ENCODE measurements at places on chromosomes 3 and 15.
A peak's percentile ranks its signal among the peaks of the same experiment; 100 is the strongest.

GRCh38 chr3:157405457-157405856 is 31.2 kb upstream of the PTX3 start:
- DNase-seq, result no peak

DNA sequence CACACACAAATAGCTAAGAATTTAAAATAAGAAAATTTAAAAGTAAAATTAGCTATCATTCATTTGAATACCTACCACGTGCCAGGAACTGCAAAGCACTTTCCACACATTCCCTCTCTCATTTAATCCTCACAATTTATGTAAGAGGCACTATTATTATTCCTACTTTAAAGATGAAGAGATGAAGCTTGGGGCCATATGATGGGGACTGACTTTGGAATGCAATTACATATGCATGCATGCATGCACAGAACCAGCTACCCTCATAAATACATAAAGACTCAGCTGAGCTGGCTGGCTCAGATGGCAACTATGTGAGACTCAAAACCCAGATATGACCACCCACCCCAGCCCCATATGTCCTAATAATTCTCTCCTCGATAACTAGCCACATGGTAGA is 31.7 kb upstream of the THUMPD3 start:
- DNase-seq, result no peak

DNA sequence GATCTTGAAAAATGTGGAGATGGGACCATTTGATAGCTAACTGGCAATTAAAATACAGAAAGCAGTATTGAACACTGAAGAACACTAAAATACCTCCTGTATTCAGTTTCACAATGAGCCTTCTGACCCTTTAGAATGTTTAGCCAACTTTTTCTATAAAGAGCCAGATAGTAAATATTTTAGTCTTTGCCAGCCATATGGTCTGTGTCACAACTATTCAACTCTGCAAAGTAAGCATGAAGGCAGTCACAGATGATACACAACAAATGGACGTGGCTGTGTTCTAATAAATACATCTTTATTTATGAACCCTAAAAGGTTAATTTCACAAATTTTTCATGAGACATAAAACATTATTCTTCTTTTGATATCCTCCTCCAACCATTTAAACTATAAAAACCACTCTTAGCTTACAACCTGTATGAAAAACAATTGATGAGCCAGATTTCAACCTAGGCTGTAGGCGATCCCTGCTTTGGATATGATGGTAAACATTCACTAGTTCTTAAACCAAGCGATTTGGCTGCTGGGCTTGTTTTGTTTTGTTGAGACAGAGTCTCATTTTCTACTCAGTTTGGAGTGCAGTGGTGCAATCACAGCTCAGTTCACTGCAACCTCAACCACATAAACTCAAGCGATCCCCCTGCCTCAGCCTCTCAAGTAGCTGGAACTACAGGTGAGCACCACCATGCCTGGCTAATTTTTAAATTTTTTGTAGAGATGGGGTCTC is 13.6 kb upstream of the CSPG5 start:
- no peak for DNase-seq

DNA sequence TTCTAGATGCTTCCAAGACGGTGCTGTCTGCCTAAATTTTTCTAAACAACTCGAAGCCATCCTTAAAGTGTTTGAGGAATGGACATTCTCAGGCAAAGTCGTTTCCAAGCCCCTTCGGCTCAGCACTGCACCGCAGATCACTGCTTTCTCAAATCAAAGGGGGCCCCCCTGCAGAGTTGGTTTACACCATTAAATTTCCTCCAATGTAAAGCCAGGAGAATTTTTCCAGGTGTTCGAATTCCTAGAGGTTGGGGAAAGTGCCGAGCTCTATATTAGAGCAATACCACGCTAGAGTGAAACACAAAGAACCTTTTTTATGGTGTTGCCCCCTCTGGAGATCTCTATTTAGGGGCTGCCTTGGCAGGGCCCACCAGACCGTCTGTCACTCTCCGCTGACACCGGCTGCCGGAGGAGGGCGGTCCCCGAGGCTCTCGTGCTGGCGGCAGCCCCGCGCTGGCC is 277.9 kb upstream of the NR2F2 start:
- DNase-seq, result no peak

DNA sequence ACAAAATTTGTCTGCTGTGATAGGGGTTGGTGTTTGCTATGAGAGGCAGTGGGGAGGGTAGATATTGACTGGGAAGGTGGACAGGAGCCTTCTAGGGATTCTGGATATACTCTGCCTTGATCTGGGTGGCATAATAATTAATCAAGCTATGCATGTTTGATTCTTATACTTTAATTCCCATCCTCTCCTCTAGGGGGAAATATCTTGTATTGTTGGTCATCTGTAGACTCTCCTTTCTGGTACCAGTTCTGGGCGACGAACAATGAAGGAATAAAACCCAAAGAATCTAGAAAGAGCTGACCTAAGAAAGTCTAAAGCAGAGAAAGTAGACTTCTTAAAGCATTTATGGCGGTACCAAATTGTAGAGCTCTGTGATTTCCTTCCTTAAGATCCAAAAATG is 198.2 kb upstream of the STRIT1 start:
- no peak for DNase-seq

DNA sequence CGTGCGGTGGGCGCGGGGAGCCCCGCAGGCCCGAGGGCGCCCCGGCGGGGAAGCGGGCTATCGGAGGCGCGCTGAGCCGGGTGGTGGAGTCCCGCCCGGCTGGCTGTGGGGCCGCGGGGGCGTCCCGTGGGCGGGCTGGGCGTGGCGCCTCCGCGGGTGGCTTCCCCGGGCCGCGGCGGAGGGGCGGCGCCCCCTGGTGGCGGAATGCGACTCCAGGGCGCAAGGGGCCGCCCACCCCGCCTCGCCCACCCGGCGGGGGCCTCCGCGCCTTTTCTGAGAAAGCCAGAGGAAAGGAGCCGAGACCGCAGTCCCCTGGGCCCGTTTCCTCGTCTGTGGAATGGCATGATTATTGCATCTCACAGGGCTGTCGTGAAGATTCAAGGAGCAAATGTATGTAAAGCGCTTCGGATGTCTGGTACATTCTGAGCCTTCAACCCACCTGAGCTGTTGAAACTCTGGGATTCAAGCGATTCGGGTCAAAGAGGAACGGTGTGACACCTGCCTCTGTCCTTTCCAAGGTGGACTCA is 31.9 kb upstream of the RAB6B start:
- DNase-seq, result peak; percentile 53

GRCh38 chr3:79097964-79098660 is 669.7 kb downstream of the ROBO1 start:
- peak; percentile 46 for DNase-seq

GRCh38 chr15:48722764-48723661 is 77.5 kb upstream of the FBN1 start:
- DNase-seq, result peak; percentile 81

DNA sequence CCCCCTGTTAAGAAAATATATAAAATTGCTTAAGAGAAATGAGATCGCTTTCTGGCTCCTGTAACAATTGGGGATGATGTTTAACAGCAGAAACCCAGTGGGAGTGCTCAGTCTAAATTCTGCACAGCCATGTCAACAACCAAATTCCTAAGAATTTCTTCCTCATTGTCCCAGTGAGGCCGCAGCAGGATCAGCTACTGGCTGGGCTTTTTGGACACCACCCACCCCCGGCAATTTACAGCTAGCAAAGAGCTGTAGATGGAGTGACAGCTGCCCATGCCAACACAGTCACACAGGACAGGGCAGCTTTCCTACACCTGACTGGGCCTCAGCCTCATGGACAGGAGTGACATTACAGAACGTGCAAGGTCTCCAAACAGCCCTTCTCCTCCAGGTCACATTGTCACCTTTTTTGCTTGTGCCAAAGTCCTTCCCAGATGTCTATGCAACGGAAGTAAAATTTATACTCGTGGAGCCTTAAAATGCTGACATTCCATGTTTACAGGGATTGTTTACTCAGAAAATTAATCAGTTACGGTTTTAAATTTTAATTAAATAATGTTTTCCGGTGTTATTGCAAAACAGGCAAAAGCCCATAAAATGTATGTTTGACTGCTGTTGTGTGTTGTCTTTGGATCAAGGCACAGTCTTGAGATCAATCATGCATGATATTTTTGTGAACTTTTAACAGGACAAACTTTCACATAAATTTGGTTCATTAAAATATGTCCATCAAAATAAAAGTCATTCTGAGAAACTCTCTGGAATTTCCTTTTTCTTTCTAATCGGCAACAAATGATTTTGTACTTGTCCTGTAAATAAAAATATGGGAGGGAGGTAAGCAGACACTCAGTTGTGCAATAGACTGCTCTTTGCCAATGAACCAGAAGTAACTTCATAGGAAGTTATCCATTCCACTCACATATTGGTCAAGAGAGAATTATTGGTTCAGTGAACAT is 943.2 kb downstream of the MCTP2 start:
- DNase-seq, result no peak

GRCh38 chr3:51934139-51934850 is 7.4 kb downstream of the RRP9 start:
- no peak for DNase-seq

DNA sequence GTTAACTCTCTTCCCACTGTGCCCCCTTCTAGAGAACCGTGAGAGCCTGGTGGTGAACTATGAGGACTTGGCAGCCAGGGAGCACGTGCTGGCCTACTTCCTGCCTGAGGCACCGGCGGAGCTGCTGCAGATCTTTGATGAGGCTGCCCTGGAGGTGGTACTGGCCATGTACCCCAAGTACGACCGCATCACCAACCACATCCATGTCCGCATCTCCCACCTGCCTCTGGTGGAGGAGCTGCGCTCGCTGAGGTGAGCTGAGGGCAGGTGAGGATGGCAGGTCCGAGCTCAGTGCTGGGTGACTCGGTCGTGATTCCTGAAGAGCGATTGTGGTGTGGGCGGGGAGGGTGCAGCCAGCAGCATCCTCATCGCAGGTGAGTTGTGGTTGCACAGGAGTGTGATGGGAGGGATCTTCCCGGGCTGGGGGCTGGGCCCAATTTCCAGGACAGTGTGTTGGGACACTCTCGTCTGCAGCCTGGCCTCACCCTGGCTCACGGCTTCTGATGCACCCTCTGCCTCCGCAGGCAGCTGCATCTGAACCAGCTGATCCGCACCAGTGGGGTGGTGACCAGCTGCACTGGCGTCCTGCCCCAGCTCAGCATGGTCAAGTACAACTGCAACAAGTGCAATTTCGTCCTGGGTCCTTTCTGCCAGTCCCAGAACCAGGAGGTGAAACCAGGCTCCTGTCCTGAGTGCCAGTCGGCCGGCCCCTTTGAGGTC is 8.0 kb downstream of the MCM2 start:
- no peak for DNase-seq

- DNase-seq, result peak; percentile 53
Observed at GRCh38 chr3:104564045-104564643, 802.6 kb upstream of the ALCAM start.

DNA sequence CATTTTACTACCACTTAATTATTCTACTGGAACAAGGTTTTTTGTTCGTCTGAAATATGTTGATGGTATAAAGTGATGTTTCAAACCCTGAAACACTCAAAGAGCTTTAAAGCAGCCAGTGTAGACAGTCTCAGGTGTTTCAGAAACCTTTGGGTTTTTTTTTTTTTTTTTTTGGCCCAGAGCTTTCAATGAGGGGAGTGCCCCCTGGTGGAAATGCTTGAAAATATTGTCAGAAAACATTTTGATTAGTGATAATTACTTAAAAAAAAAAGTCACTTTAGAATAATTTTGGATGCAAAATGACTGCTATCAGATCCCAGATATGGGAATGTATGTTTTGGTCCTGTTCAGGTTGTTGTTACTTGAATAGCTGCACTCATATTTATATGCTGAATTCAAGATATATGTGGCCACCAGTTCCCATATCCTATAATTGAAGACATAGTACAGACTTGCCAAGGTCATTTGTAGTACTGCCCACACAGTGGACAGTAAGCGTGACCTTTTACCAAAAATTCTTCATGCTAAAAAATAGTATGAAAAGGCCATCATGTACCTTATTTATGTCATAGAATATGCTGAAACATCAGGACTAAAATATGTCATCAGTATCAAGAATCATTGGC is 35.9 kb downstream of the SATB1 start:
- peak; percentile 5 for DNase-seq

- no peak for DNase-seq
Observed at GRCh38 chr3:66836363-66837152, 161.5 kb upstream of the KBTBD8 start.

DNA sequence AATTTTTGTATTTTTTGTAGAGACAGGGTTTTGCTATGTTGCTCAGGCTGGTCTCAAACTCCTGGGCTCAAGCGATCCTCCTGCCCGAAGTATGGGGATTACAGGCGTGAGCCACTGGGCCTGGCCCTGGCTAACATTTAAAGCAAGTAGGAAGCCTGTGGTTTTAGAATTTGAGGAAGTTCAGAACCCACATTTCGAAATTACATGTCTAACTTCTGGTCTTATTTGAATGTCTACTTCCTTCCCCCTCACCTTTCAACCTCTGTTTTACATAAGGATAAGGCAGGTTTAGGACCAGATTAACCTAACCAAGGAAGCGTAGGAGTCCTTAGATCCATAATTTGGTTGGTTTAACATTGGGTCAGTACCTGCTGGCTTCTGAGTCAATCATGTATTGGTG is 120.5 kb upstream of the PROK2 start:
- no peak for DNase-seq

DNA sequence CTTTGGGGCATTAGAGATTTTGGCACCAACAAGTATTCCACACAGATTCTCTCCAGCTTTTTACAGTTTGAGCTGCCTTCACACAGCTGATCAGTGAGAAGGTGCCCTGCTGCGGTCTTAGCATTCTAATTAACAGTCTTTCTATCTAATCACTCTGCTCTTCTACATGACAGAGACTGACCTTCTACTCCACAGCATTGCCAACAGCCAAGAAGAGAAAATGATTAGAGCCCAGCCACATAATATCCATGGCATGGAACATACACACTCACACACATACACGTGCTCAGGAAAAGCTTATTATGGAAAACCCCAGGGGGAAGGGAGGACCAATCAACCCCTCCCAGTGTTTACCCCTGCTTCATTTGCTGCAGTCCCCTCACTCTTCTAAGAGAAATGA is 76.1 kb upstream of the PPP2R3A start:
- no peak for DNase-seq

Measured in SJSA1 (cell line).